ENCODE measurements at places on chromosomes 11 and 22.

DNA sequence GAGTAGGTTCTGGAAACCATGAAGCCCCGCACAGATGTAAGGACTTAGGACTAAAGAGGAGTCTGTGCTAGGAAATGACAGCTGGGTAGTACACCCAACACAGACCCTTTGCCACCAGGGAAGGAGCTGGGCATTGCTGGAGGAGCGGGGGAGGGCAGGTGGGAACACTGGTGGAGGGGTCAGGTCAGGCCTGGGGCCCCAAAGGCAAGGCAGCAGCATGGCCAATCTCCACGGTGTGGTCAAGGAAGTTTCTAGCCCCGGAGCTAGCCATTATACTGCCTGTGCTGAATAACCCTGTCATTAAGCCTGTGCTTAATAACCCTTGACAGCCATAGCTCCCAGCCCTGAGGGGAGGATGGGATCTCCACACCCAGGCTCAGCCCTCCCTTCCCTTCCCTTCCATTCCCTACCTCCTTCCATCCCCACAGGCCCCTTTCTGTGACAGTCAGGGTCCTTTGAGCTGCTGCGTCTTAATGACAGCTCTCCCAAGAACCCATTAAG is 2.1 kb downstream of the TMPRSS4 start:
- DNase-seq = no peak

- DNase-seq = no peak
Measured at GRCh38 chr11:70432065-70432464, 33.7 kb downstream of the CTTN start.

GRCh38 chr11:2142762-2143202 is 3.6 kb upstream of the IGF2 start:
- peak; percentile 50 for DNase-seq

- no peak for DNase-seq
Measured at GRCh38 chr11:34570584-34570983, 50.3 kb upstream of the EHF start.

DNA sequence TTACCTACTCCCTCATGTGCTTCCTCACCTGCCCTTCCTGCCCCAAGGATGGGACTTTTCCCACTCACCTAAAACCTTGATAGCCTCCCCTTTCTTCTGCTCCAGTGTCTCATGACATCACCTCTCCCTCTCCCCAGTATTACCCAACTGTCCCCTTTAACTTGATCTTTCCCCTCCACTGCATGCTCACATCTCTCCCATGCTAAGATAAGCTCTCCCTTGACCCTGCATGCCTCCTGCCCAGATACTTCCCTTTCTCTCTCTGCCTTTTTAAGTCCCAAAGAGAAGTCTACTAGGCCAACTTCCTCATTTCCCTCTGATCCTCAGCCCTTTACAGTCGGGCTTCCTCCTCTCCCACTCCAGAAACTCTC is 14.8 kb downstream of the CD3E start:
- no peak for DNase-seq

DNA sequence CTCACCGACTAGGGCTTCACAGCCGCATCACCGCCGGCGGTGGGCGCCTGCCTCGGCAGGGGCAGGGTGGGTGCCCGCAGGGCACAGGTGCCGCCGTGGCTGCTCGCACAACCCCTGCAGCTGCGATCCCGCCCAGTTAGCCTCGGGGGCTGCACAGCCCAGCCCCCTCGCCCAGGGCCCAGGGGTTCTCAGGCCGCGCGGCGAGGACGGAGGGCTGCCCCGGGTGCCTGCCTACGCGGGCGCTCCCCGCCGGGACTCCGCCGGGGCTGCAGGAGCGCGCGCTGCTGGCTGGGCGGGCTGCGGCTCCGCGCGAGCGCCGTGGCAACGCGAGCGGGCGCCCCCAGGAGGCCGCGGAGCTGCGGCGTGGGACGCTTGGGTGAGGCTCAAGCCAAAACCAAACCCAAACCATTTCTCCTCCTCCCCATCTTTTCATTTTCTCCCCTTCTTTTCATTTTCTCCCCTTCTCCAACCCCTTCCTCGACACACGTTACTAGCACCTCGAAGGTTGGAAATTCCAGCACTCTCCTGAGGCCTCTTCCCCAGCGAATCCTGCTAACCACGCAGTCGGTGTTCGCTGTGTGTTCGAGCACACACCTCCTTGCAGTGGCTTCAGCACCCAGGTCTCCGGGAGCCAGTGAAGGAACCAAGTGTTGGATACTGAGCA is at the start of gene MICAL3:
Gene MICAL3 (minus strand): TSS at position 286 of the 664 bp plus-strand sequence. CDS start 117,749 bp downstream, outside the sequence.
- peak; percentile 64 for DNase-seq

DNA sequence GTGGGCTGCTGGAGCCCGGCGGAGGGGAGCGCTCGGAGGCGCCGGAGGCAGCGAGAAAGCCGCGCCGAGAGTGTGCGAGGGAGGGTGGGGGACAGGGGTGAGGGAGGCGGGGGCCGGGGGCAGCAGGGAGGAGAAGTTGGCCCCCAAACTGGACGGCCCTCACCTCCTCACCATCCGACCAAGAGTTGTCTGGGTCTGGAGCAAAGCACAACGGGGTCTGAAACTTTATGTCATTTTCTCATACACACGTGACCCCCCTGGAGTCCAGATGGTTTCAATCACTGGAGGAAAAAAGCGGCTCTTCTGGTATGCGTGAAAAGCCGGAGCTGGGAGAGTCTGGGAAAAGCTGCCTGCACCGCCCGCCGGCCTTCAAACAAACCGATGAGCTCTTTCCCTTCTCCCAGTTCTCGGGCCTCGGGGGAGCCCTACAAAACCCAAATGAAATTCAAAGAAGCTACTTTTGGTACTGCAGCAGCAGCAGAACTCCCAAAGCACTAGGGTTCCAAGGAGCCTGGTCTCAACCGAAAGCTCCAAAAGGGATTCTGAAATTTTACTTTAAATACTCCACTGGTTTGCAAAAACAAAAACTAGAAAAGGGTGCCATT is 39.7 kb upstream of the AKIP1 start:
- peak; percentile 95 for DNase-seq

DNA sequence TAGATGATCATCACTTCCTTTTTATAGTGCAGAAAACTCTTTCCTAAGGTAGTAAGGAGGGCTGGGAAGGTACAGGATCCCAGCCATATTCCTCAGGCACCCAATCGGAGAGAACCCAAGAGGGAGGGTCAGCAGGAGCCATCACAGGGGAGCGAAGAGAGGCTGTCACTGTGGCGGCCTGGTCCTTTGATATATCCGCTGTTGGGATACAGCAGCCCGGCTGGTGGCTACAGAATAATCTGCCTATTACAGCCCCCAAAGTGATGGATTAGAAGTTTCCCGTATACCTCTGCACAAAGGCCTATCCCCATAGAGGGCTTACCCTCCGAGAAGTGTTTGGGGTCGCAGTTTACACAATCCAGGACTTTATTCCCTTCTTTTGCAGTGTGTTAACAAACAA is 48.5 kb downstream of the OR4D9 start:
- no peak for DNase-seq

DNA sequence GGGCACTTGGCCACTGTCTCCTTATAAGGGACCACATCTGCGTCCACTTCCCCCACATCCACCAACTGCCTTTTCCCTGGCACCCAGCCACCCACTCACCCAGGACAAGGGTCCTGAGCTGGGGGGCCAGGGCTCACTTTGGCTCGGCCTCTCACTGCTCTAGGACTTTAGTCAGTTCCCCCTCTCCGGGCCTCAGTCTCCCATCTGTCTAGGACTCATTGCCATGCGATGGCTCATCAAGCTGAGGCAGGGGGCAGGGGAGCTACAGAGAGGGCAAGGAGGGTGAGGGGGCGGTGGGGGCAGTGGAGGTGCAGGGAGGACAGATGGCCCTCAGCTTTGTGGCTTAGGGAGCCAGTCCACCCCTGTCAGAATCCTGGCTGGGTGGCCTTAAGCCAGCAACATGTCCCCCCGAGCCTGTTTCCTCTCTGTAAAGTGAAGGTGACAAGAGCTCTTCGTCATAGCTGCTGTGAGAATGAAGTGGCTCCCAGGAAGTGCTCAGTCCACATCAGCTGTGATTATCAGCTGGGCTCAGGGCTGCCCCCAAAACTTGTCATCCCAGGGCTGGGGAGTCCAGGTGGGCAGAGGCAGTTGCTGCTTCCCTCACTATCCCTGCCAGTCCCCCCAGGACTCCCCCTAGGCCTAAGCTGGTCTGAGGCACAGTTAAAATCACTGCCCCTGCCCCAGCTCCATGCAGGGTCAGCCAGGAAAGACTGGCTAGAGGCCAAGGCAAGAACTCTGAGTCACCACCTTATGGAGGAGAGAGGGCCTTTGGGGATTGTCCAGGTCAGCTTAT is 14.9 kb downstream of the RAC2 start:
- DNase-seq = peak; percentile 90

GRCh38 chr11:55658608-55659007 is 3.4 kb upstream of the OR4C6 start:
- DNase-seq = no peak

- no peak for DNase-seq
Measured at GRCh38 chr22:43905681-43906080, 13.9 kb upstream of the PNPLA5 start.

GRCh38 chr11:114172055-114172861 is 112.7 kb downstream of the ZBTB16 start:
- DNase-seq = no peak

DNA sequence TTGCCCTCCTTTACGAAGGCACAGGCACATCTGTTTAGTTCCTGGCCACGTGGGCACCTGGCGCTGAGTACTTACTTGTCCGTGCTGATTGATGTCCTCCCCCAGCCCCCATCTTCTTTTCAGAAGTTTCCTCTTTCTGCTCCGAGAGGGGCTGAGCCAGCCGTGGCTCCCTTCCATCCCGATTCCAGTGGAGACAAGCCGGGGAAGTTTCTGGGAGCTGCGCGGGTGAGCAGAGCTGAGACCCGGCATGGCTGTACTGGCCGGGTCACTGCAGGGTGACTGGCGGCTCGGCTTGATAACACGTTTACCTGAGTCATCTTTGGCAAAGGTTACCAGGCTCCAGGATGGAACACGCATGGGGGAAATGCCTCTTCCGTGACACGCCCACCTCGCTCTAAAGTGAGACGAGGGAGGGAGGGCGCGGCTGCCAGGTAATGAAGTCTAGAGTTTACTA is 45.4 kb upstream of the ATXN10 start:
- no peak for DNase-seq

- DNase-seq = peak; percentile 75
Measured at GRCh38 chr11:34234086-34234740, 123.6 kb downstream of the ABTB2 start.

GRCh38 chr22:46240073-46240472 is 10.0 kb downstream of the CDPF1 start:
- no peak for DNase-seq

GRCh38 chr11:74205181-74205580 is 34.1 kb downstream of the PPME1 start:
- no peak for DNase-seq

DNA sequence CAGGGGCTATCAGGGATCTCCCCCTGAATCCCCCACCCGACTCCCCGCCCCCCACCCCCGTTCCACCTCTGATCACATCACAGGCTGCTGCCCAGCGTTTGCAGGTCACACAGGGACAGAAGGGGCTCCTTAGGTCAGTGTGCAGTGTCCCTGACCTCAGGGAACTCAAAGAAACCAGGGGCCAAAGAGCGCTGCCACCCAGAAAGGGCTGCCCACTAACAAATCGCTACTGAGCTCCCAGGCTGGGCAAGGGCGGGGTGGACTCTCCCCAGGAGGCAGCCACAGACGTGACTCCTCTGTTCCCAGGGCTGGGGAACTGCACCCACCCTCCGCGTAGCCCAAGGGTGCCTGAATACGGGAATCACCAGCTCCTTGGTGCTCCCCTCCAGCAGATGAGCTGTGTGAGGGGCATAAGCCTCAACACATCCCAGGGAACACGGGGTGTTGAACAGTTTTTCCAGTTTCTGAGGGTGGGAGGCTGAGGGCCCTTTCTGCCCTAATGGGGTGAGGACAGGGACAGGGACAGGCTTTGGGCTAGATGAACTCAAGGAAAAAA is 9.9 kb upstream of the POLDIP3 start:
- DNase-seq = no peak

DNA sequence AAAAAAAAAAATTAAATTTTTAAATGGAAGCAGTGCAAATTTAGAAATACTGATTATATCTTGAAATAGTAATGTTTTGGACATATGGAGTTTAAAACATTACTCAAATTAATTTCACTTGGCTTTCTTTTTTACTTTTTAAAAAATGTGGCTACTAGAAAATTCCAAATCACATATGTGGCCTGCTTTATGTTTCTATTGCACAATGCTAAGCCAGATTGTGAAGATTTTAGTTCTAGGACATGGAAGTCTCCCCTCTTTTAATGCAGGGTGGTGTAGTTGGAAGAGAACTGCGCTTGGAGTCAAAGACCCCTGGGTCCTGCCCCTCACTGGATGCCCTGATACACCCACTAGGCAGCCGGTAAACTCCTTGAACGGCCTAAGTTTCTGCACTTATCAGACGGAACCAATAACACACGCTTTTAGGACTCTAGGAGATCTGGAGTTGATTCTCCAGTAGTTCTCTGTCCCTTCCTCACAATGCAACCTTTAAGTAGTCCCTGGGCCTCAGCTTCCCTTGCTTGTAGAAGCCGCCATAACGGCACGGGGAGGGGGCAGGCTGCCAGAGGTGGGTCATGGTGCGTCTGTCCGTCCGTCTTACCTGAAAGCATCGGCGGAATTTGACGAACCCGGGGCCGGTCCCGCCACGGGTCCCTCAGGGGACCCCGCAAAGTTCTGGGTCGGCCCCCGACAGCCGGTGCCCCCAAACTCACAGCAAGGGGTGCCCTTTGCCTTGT is 505 bp downstream of the FAM227A start:
- peak; percentile 16 for DNase-seq

- no peak for DNase-seq
Measured at GRCh38 chr11:120590472-120590871, 78.9 kb downstream of the GRIK4 start.

DNA sequence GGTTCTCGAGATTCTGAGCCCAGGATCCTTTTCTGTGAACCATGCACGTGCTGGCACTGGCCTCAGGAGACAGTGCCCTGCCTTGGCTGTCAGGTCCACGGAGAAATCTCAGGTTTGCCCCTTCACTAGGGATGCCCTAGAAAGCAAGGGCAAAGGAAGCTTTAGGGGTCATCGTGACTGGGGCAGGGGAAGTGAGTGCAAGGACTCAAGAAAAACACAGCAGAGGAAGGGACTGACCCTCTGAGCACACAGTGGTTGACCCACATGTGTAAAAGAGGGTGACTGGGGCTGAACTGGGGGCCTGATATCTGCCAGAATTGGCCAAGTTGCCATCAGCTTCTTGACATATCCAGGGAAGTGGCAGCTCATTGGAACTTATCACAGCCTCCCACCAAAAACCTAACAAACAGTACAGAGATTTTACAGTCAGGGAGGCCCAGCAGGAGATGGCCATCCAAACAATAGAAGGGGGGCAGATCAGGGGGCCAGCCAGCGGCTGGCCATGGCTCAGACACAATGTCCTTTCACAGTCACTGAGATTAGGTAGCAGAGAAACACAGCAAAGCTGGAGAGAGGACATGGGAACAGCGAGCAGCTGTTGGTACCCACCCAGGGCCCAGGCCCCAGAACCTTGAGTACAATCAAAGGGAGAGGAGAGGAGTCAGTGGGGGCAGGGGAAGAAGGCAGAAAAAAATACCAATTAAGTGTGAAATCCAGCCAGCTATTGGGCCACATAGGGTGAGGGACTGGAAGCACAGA is 4.4 kb downstream of the TMEM121B start:
- no peak for DNase-seq

GRCh38 chr11:2609345-2609744 is 90.4 kb downstream of the KCNQ1OT1 start:
- DNase-seq = no peak

GRCh38 chr11:27611390-27611789 is 88.9 kb downstream of the BDNF start:
- DNase-seq = no peak

- DNase-seq = no peak
Measured at GRCh38 chr22:39098026-39098425, 982 bp downstream of the APOBEC3H start.
